ENCODE measurements at places on chromosomes 16 and 17.

GRCh38 chr16:1182950-1183907, 30.3 kb downstream of the CACNA1H start:
- no peak for DNase-seq

GRCh38 chr17:11144358-11145233, 96.4 kb upstream of the SHISA6 start:
- no peak for DNase-seq

DNA sequence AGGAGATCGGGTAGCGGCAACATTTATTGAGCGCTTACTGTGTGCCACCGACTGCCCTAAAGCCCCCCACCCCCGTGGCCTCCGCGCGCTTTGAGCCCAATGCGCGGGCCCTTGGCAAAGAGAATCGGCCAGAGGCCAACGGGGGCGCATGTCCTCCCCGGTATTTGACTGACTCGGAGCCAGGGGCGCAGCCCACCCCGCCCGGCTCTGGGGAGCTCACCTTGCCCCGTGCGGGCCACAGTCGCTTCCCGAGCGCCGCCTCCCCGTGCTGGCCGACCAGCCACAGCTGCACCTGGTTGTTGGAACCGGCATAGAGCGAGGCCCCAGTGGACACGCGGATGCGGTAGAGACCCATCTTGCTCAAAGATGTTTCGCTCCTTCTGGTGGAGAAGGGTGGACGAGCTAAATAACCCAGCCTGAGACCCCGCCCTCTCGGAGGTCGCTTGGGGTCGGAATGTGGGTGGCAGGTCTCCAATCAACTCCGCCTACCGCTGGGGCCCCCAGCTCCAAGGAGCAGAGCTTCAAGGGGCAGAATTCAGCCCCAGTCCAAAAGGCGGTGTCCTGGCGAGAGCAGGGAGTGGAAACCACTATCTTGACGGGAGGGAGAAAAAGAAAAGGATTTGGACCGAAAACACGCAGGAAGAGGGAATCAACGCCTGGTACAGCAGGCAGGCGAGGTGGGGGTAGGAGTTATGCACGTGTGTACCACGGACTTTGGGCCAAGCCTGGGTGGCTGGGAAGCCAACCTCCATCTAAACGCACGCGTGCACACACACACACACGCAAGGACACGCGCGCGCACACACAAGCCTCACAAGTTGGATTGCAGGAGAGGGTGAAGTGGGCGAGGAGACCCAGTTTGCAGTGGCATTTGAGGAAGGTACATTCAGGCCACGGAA, at the start of gene ALOX15:
ALOX15 (minus strand) TSS at position 382 of the 899 bp plus-strand sequence; CDS start at position 355, 27 bp downstream.
- DNase-seq: no peak

DNA sequence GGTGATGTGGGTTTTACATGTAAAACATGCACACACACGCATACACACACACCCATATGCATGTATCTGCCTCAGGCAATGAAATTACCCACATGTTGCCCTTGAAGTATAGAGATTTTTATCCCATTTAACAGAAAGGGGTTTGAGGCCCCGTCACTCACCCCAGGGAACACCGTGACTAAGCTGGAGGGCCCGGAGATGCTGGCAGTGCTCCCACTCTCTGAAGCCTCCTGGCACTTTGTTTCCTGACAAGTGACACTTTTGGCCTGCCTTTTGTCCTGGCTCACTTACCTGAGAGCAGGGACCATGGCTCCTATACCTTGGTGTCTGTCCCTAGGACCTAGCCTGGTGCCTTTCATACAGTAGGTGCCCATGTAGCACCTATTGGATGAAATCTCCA, 50.0 kb upstream of the TNRC6C start:
- no peak for DNase-seq

DNA sequence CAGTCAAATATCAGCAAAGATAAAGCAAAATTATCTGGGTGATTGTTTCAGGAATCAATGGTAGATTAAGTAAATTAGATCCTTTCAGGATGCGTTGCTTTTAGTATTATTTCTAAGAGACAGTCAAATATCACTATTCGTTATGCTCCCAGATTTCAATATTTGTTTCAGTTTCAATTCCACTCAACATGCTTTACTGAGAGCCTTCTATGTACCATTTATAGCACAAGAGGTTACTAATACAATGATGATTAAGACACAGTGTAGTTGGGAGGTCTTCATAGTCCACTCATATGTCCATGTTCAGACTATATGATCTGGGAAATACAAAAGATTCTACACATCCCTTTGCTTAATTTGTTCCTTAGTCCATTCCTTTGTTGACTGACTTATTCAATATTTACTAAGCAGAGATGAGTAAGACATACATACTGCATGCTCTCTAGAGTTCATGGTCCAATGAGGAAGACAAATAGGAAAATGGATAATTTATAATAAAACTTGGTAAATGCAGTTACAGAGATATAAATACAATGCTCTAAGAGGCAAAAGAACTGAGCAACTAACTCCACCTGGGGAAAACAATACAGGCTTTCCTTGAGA, 88.2 kb upstream of the NOG start:
- DNase-seq: no peak

Data from activated naive CD4-positive, alpha-beta T cell (primary cell).